ENCODE measurements at places on chromosomes 7 and 10.

DNA sequence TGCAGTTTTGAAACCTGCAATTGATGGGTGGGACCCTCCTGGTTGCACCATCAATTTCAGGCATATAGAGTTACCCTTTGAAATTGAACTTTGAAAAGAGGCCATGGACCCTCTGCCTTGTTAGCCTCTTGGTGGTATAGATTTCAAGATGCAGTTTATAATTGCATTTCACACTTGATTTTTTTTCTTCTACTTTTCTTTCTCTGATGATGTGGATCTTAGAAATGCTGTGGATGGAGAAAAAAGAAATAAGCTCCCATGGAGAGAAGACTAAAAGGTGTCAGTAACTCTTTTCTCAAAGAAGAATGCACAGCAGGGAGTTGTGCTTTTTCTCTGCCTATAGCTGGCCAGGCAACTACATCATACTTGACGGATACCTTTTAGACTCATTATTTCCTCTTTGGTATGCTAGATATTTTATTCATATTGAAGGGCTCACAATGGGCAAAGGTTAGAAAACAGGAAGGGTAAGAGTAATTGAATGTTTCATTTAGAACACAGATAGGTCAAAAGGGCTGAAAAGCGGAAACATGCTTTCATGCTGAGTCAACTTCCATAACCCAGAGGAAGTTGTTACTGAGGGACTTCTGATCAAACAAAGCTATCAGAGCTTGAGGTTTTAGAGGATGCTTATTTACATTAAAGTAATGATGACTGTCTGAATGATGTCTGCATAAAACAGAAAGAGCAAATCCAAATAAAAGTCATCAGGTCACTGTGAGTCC is 773.2 kb upstream of the LRRN3 start:
- no peak for DNase-seq

DNA sequence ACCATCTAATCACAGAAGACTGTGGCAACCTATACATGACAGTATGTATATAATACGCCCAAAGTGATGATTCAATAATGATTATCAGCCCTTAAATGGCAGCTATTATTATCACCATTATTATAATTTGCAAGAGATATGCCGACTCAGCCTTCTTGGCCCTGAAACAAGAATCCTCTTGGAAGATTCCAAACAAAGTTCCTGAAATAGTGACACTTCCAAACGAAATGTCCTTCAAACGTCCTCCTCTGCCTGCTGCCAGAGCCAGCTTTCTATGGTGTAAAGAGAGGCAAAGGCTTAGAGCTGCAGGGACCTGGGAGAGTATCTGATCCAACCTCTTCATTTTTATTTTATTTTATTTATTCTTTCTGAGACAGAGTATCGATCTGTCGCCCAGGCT is 36.0 kb downstream of the NRAP start:
- no peak for DNase-seq

DNA sequence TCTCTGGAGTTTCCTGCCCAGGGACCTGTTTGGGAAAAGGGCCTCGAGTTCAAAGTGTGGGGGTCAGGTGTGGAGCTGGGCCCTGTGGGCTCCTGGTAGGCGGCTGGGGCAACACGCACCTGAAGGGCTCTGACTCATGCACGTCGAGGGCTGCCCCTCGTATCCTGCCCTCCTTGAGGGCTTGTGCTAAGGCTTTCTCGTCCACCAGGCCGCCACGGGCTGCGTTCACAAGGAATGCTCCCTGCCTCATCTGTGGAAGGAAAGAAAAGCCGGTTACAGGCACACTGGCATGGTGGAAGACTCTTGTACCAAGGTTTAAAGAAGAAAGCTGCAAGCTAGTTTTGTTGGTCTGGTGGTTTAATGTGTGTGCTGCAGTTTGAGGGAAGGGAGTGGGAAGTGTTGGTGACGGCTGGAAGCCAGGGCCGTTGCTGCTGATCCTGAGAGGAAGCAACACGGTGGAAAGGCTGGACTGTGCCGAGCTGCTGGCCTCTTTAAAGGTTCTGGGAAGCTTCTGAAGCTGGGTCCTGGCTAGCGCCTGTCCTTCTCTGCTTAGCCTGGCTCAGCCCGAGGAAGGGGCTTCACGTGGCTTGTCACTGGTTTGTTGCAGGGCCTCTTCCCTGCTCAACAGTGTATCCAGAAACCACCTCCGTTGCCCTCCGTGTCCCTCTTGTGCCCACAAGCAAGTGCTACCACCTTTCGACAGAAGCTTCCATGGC is 52.0 kb downstream of the ZRANB1 start:
- no peak for DNase-seq

- peak; percentile 79 for DNase-seq
Observed at GRCh38 chr10:944034-944831, 12.7 kb upstream of the LARP4B start.

DNA sequence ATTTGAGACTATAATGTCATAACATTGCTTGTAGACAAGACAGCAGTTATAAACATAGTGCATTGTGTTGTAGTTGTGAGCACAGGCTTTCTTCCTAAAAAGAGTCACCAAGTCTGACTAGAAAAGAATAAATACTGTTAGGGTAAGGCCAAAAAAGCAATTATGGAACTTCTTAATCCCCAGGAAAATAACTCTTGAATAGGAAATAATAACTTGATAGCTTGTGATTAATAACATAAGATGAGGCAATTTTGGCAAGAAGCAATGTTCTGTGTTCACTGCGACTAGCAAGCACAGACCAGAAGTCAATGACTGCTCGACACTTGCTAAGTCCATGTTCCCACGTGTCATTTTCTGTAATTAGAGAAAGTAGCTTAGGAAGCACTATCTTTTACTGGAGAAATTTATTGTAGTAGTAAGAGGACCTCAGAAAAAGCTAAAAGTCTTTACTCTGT is 97.1 kb downstream of the AGMO start:
- no peak for DNase-seq

GRCh38 chr10:131857156-131858117 is 43.4 kb upstream of the PPP2R2D start:
- no peak for DNase-seq

GRCh38 chr10:77514870-77515269 is 122.7 kb downstream of the KCNMA1 start:
- no peak for DNase-seq

- peak; percentile 17 for DNase-seq
Observed at GRCh38 chr10:132407846-132408278, 10.9 kb downstream of the PWWP2B start.

- DNase-seq: no peak
Observed at GRCh38 chr10:44723082-44723481, 188.1 kb upstream of the TMEM72 start.

DNA sequence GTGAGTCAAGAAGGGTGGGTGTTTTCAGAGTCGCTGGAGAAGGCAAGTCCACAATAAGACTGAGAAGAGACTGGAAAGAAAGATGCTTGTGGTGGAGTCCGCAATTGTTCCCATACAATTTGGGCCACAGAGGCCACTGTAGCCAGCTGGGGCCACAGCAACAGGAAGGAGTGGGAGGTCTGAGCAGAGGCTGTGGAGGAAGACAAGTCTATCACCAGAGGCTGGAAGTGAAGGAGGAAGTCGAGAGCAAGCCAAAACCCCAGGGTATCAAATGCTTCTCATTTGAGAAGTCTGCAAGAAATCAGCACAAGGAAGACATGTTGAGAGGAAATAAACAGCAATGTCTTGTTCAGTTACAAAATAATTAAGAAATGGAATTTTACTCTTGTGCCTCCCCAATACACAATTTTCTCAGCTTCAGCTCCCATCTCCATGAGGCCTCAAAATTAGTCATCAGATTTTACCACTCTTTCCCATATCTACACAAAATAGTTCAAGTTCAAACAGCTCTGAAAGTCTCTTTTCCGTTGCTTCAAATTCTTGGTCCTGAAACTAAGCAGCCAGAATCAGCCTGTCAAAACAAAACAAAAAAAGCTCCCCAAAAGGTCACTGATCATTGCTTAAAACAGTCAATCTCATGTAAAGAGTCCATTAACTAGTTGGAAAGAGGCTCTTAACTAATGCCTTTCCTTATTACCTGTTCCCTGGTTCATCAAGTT is 31.6 kb downstream of the SLC16A12 start:
- DNase-seq: no peak

DNA sequence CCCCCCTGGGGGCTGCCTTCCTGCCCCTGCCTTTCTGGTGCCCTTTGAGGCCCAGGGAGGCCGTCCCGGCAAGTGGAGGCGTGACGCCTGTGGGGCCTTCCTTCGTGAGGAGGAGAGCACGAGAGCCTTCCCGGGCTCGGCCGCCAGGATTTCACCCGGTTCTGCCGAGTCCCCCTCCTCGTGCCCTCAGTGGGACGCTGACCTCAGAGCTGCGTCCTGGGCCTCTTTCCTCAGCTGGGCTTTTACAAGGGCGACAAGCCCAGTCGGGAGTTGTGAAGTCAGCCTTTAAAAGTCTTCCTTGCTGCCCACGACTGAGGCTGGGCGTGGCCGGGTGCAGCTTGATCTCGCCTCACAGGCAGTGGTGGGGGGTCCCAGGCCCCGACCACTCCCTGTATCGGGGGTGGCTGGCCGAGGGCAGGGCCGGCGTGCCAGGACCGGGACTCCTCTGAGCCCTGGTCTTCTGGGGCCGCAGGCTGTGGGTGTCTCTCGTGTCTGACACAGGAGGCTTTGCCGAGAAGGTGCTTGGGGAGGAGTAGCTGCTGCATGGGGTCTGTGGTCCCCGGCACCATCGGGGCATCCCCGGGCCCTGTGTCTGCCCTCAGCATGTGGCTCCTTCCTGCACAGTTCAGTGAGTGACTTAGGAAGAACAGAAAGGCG is 41.8 kb downstream of the FAM20C start:
- DNase-seq: no peak

DNA sequence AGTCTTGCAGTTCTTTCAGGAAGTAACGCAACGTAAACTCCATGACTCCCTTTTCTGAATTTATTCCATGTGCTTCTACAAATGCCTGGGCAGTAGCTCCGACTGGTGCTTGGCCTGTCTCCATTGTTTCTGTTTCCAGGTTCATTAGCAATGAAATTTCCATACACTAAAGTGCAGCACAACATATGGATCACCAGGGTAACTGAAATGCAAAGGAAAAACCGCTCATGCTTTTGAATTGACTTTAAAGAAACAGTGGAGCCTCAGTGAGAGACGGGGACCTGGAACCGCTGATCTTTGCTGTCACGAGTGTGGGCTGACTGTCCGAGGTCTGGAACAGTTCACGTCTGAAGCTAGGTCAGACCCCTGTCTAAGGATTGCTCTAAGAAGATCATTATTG is 126.5 kb upstream of the IGFBP3 start:
- DNase-seq: no peak

- no peak for DNase-seq
Observed at GRCh38 chr7:102111061-102112041, 175.3 kb upstream of the SH2B2 start.

DNA sequence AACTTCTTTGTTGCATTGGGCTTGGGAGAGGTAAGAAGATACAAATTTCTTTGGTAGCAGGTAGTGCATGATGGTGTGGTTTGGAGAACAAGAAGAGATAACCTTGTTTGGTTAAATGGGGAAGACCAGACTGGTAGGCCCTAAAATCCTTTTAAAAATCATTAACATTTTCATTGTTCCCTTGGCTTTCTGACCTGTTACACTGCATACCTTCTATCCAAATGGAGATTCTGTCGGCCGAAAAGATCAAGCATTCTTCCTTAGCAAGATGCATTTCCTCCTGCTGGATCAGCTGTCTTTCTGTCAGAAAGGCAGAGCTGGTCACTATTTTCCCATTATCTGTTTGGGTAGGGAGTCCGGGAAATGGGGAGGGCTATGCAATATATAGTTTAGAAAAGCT is 33.7 kb downstream of the AGK start:
- DNase-seq: no peak

DNA sequence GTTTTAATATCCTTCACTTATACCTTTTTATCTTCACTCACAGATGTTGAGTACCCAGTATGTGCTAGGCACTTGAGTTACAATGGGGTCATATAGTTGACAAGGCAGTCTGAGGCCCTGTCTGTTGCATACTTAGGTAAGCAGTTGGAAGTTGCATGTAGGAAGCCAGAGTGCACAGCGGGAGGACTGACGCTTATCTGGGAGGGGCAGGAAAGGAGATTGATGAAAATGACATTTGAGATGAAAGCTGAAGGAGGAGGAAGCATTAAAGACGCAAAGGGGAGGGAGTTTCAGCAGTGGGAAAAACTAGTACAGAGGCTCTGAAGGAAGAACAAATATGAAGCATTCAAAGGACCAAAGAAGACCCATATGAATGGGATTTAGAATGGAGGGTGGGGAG is 266.2 kb downstream of the HTR7 start:
- DNase-seq: no peak

DNA sequence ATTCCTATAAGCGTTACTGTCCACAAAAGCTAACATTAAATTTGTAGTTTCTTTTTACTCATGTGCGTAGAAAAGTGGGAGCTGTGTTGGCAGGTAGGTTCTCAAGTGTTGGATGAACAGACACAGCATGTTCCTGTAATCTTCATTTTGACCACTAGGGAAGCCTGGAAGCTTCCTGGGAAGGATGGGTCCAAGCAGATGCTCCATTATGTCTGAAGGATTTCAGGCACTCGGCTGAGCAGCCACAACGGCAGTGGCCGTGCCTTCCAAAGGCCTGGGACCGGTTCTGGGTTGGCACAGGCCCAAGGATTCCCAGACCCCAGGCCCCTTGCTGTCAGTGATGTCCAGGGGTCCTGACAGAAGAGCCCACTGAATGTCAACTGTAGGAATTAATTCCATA is 386.3 kb downstream of the TNS3 start:
- DNase-seq: no peak

GRCh38 chr7:118152149-118152548 is 31.8 kb upstream of the LSM8 start:
- no peak for DNase-seq

DNA sequence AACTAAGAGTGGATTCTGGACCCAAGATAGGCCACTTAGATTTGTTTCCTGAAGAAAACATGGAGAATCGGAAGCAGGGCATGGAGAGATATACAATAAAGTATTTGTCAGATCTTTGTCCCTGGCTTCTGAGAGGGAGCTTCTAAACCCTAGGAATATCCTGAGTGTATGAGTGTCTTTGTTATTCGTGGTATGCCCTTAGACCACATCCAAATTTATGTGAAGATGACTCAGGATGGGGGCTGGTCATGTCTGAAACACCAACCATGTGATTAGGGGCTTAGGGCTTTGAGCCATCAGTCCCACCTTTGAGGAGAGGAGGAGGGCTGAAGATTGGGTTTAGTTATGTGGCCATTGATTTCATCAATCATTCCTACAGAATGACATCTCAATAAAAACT is 69.7 kb upstream of the PLPP4 start:
- no peak for DNase-seq

- DNase-seq: no peak
Observed at GRCh38 chr7:86407291-86407690, 236.4 kb upstream of the GRM3 start.

All from CD4-positive, alpha-beta T cell treated with Interferon gamma for 1 hour (primary cell).